ENCODE measurements at places on chromosomes 2 and 18.
A peak's percentile ranks its signal among the peaks of the same experiment; 100 is the strongest.

DNA sequence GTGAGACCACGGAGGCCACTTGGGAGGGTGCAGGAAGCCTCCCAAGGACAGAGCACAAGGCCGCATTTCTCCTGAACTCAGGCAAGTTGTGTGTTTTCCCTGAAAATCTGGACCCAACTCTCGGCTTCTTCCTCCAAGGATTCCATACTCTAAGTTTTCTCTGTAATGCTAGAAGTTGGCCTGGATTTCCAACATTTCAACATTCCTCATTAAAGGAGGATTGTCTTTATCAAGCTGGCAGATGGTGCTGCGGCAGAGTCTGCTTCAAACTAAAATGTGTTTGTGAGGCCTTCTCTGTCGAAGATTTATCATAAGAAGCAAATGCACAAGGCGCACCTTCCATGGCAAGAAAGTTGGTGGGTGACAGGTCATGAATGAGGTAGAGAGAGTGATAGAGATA lies 94.4 kb upstream of the SATB2 start:
- DNase-seq, result no peak

DNA sequence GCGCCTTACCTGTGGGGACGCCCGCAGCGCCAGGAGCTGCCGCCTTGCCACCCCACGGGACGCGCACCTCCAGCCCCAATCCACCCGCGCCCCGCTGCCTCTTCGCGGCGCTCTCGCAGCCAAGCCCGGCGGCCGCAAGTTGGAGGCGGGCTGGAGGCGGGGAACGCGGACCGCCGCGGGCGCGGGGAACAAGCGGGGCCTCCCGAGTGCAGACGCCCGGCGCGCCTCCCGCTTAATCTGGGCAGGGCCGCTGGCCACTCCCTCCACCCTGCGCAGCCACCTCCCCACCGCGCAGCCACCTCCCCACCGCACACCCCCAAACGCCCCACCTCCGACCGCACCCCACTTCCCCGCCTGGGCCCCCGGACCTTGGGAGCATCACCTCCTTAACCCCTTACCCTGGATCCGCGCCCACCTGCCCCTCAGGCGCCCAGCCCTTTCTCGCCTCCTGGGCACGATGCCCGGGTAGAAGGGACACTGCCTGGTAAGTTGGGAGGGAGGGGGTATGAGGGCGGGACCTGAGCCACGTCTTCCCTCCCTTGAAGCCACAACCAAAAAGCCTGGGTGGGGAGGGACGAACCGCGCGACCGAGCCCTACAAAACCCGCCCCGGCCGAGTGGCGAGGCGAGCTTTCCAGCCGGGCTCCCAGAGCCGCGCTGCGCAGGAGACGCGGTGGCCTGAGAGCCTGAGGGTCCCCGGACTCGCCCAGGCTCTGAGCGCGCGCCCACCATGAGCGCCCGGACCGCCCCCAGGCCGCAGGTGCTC lies at the start of the genes COL4A3 and COL4A4:
Gene COL4A3 (plus strand): TSS at position 627 of the 765 bp plus-strand sequence. CDS start 103 bp downstream, at position 730.
Gene COL4A4 (minus strand): TSS at position 208 of the 765 bp plus-strand sequence. CDS start 16,722 bp downstream, outside the sequence.
- no peak for DNase-seq

DNA sequence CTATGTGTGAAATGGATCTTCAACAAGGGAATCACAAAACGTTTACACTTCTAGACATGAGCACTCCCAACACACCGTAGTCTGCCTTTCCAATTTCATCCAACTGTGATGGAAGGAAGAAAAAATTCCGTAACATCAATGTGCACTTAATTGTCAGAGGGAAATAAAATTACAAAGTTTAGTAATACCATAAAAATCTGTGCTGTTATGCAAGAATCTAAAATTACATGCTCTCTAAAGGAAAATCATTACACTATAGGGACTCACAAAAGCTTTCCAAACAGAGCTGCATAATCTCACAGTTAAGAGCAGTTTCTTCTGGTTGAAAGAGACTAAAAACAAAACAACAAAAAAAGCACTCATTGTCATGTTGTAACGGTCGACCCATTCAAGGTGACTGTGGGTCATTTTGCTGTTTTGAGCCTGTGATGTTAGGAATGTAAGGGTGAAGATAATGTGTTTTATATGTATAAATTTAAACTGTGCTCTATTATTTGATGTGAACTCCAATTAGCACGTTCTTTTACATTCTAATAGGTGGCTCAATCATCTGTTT lies 698.0 kb downstream of the TDRD15 start:
- no peak for DNase-seq

GRCh38 chr2:3488855-3489763 lies 30.2 kb downstream of the ADI1 start:
- no peak for DNase-seq

DNA sequence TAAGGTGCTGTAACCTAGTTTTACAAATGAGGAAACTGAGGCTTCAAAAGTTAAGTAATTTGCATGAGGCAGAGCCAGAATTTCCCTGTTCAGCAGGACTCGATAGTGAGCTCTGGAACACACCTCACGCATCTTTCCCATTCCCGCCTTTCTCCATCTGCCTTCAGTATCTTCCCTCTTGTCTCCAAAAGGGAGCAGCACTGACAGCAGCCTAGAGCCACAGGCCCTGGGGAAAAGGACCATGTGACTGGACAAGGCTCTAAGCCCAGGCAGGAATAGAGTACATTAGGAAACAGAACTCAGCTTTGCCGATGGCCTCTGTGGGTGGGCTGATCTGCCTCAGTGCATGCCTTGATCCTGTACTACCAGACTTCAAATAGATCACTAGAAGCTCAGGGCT lies 21.5 kb downstream of the GPR155 start:
- no peak for DNase-seq

DNA sequence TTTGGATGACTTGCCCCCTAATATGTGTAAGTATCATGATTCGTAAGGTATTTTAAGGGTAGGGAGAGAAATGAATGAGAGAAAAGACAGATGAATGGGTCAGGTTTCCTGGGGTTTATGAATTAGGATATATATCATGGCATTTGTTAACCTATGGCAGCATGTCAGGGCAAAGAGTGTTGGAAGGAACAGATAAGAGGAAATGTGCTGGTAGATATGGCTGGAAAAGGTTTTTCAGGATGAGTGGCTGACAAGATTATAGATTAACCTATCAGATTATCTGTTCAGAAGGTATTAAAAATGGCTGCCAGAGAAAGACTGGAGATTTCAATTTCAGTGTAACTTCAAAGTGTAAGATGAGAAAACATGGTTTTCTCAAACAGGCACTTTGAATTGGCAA lies 67.8 kb downstream of the SRBD1 start:
- no peak for DNase-seq

DNA sequence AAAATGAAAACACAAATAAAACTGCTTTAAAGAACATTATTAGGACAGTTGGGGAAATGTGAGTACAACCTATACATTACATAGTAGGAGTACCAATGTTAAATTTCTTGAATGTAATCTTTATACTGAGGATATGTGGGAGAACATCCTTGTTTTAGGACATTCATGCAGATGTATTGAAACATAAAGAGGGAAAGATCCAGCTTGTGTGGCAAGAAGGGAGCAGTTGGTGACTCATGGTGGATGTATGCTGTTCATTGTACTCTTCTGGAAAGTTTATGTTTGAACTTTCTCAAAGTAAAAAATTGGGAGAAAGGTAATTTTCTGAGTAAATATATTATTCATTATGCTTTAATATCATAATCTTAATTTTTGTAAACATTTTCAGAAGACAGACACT lies 132.1 kb upstream of the DLGAP1 start:
- DNase-seq, result no peak

DNA sequence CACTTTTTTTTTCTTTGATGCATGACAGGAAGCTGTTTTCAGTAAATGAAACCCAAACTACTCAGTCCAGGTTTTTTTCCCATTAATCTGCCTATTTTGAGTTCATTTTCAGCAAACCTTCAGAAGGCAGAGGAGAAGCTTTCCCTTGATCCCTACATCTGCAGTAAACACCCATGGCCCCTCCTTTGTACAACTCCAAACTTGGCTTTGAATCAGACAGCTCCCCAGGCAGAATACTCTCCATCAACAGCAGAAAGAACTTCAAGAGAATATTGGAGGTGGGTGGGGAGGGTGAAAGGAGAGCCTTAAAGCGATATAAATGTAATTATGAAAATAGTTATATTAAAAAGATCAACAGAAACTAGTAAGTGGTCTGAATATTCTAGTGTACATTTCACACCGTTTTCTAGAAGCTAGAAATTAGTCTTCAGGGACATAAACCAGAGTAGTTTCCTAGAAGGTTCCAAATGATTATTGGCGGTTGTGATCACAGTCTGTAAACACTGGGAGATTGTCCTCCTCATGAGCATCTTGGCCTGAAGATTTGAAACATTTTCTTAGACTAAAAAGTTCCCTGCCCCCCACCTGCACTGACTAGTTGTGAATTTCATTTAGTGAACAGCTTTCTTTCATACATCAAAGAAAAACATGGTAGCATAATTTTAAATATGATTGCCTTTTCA lies 75.1 kb upstream of the STK39 start:
- no peak for DNase-seq

DNA sequence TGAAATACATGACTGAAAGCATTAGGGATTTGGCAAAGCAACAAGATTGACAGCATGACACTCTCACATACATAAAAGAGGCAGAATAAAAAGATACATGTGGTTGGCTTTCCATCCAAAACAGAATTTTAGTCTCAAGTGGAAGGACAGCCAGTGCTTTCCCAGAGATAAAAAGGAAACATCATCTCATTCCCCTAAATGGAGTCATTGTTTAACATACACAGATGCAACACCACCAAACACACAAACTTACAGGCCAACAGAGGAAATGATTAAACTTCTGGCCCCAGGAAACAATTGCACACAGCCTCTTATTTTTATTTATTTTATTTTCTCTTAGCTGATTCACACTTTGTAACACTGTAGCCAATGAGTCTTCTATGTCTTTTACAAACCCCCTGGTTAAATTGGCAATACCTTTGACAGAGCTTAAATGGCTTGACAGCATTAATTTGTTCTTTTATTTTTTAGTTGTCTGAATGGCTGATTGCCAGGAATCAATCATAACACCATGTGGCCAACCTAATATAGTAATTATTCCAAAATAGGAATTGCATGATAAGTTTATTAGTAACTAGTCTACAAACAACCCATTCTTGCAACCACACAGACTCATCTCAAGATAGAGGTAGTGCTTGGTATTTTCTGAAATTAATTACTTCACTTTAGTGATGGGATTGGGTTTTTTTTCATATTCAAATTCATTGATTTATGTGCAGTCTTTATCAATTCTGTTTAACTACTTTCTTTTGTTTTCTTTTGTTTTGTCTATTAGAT lies 190.5 kb downstream of the RND3 start:
- DNase-seq, result peak; percentile 76

DNA sequence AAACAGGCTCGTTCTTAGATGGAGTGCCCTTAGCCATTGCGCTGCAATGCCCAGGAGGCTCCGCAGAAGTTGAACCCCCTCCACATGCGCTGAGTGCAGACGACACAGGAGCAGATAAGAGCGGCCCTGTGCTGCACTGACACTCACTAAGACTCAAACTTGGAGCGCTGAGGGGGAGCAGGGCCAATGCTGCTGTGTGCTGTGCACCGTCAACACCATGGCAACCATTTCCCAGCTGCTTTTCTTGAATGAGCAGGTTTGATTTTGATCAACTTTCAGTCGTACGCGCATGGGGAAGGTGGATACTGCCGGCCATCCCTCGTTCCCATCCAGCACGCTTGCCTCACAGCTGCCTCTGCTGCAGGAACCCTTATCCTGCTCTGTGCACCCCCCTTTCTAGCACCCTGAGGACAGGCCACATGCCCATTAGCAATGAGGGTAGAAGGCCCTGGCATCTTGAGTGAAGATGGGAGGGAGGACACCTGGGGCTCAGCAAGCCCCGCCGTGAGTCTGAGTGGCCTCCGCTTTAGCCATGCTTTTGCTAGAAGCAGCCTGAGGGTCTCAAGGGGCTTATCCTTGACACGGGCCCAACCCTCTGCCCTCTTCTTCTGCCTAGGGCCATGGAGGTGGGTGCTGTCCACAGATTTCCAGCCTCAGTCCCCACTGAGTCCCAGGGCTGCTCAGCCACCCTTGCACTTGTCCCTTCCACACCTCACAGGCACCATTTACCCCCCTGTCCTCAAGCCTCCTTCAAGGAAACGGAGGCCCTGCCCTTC lies 271.9 kb downstream of the PHLPP1 start:
- DNase-seq, result no peak

DNA sequence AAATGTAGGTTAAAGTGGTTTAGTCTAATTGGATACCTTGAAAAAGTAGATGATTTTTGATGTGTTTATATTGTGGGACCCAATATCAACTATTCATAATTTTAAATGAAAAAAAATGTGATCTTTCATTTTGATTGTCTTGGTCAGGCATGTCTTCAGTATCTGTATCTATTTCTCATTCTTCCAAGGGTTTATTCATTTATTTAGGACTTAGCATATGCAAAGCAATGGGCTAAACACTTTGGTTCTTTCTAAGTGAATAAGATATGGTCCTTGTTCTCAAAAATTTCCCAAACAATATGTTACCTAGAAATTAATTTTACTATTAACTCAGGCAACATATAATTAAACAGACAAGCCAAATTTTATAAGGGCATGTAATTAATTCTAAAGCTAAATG lies 49.1 kb downstream of the CSRNP3 start:
- DNase-seq, result no peak

GRCh38 chr2:5482929-5483331 lies 209.3 kb upstream of the SOX11 start:
- DNase-seq, result no peak

GRCh38 chr18:68611311-68611710 lies 103.6 kb downstream of the TMX3 start:
- no peak for DNase-seq

DNA sequence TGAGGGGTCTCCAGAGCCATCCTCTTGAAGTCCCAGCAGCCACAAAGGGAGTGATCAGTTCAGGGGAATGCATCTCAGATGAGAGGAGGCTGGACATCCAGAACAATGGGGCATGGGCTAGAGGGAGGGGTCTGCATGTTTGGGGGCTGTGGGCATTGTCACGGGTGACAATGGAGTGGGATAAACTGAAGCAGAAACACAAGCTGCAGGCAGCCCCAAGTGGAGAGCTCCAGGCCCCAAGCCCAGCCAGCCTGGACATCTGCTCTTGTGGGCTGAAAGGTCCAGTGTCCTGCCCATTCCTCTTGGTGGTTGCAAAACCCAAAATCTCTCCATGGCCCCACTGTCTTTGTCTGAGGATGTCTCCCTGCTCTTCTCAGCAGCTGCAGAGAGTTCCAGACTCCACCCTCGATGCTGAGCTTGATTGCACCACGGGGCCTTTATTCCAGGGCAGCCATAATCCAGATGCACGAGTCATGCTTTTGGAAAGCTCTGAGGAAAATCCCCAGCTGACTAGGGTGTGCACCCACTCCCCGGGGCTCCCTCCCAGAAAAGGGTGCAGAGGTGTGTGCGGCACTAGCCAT lies 149.4 kb downstream of the TNS1 start:
- DNase-seq, result no peak

DNA sequence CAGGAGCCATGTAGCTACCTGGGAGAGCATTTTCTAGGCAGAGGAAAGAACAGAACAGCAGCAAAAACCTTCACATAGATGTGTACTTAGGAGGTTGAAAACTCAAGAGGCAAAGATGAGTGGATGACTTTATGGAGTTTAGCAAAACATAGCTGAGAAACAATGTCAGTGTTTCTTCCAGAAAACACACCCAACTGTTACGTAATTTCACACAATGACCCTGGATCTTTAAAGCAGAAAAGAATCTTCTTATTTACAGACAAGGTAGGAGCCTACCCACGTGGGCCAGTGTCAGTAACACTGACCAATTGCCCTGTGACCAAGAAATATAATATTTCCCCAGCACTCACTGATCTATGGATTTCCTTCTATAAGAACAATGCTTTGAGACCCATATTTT lies 254.6 kb downstream of the CDH20 start:
- DNase-seq, result no peak

Data from NCI-H446 (cell line).